ENCODE measurements at places on chromosomes 1 and 21.

GRCh38 chr1:117365350-117366176 is 1.7 kb upstream of the MAN1A2 start:
- no peak for DNase-seq

GRCh38 chr1:203059485-203059884 is 26.3 kb downstream of the MYOG start:
- DNase-seq: no peak

DNA sequence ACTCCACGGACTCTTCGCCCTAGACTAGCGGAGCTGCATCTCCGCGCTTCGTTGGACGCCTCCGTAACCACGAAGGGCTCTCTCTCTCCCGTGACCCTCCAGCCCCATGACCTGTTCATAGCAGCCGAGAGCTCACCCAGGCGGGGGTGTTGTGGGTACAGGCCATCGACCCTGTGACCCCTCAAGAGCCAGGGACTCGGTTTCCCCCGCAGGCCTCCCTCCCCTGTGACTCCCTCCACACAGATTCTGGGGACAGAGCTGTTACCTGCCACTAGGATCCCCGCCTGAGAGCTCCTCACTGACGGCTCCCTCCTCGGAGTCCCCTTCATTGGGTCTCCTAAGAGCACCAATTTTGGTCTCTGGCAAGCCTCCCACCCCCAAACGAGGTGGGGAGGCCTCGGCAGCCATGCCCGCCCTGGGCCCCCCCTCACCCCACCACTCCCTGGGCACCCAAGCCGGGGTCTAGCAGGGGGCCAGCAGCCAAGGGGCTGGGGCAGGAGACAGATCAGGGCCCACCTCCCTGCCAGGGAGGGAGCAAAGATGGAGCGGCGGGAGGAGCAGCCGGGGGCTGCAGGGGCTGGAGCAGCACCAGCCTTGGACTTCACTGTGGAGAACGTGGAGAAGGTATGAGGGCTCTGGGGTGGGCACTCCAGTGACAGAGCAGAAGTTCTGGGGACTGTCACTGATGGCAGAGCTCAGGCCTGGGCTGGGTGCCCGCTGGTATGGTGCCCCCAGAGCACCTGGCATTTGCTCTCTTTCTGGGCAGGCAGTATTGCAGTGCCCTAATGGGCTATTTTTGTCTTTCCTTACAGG is 517 bp downstream of the IPO13 start:
- DNase-seq: no peak

DNA sequence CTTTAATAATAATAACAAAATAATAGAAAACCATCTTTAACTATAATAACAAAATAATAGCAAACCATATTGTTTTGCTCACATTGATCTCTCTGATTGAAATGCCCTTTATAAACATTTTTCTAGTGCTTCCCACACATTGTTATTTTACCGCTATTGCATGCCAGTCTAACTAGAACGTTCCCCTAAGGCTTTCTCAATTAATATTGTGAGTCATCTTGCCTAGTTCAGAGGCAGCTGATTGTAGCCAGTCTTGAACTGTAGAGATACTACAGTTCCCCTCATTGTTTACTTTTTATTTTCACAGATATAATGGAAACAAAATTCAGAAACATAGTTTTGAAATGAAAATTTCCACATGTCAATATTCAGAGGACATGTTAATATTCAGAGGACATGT is 192.3 kb upstream of the ADGRL4 start:
- no peak for DNase-seq

DNA sequence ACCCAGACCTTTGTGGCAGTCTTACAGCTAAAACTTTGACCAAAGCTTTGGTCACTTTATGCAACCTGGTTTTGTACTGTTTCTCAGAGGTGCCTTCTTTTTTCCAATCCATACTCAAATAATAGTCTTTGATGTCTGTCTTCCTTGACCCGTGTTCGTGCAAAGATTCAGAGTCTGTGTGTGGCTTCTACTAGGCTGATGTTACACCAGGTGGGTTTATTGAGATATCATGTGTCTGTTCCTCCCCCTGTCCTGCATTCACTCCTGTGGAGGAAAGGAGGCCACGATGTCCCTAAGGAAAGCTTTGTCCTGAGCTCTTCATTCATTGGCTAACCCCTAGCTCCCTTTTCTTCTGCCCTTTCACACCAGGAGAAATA is 15.0 kb upstream of the IKBKE start:
- no peak for DNase-seq

GRCh38 chr1:197660389-197660788 is 114.9 kb downstream of the DENND1B start:
- DNase-seq: no peak

- peak; percentile 30 for DNase-seq
Observed at GRCh38 chr1:201020721-201021629, 2.5 kb downstream of the KIF21B start.

GRCh38 chr1:95982711-95983110 is 738.9 kb upstream of the PTBP2 start:
- DNase-seq: no peak

DNA sequence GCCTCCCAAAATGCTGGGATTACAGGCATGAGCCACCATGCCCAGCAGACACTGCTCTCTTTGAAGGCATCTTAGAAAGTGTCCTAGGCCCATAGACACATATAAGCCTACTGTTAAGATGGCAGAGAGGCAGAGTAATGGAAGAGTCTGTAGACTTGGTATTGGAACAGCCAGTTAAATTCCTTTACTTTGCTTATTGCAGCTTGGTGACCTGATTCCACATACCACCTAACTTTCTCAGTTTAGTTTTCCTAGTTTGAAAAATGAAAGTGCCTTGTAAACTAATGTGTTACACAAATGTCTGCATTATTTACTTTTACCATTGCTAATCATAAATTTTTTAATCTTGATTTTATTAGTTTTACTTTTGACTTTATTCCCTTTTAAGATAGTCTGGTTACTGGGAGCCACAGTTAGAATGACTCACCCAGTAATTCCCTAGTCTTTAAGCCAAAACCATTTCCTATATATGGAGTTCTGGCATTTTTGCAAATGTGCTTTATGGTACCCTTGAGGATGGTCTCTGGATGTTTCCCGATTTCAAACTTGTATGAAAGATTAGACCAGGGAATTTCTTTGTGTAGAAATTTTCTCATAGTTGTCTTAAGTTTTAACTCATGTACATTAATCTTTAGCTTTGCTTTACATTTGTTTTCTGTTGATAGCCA is 6.4 kb downstream of the SMAP2 start:
- DNase-seq: no peak

DNA sequence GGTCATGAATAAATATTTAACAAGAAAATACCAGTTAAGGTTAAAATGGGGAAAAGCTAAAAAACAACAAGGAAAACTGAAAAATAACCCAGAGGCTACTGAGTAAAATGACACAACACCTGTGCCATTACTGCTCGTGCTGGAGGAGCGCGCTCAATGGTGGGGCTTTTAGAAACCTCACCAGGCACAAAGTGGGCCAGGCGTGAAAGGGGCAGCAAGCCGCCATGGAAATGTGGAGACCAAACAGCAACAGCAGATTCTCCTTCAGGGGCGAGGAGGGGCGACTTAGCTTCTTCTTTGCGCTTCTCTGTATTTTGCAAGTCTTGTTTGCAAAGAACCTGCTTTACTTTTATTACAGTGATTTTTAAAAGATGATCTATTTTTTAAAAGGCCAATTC is 18.9 kb upstream of the SPATC1L start:
- DNase-seq: no peak

- DNase-seq: no peak
Observed at GRCh38 chr1:97034651-97035050, 313.1 kb downstream of the PTBP2 start.

- DNase-seq: no peak
Observed at GRCh38 chr1:202264300-202264699, 70.7 kb downstream of the LGR6 start.

DNA sequence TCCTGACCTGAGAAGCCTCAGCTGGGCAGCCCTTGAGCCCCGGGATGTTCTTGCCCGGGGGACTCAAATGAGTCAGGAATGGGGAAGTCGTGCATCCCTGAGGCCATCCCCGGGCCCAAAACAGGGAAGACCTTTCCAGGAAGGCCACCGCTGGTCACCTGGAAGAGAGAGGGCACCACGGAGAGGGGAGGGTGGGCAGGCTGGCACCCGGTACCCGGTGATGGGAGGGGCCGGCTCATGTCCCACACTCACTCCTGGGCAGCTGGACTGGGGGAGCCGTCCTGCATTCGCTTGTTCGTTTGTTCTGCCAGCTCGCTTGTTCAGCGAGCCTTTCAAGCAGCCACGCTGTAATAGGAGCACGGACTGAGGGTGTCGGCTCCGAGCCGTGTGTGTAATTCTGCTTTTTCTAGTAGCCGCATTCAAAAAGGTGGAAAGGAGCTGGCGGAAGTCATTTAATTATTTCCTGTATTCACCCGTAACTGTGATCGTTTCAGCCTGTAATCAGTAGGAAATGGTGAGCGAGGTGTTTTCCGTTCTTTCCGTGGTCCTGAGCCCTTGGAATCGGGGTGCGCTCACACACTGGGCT is 48.4 kb upstream of the CCDC27 start:
- DNase-seq: no peak
